ENCODE measurements at places on chromosomes 12 and 14.

GRCh38 chr14:51884086-51884927, 23.9 kb downstream of the GNG2 start:
- DNase-seq, result peak; percentile 47

- no peak for DNase-seq
These were observed 52.1 kb upstream of the PPFIA2 start for GRCh38 chr12:81811061-81811777.

DNA sequence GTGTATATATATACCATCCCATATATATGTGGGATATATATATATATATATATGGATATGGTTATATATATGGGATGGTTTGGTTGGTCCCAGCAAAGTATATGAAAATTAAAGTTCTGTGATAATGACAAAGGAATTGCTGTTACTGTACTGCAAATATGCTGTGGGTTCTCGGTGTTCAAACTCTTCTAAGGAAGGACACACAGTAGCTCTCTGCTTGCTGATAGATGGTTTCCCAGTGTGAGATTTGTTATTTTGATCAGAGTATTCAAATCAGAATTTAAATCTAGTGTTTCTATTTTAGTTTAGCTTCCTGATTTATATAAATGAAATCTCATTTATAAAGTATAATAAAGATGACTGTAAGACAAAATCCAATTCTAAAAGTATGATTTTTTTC, 19.7 kb downstream of the SLC35E3 start:
- no peak for DNase-seq

DNA sequence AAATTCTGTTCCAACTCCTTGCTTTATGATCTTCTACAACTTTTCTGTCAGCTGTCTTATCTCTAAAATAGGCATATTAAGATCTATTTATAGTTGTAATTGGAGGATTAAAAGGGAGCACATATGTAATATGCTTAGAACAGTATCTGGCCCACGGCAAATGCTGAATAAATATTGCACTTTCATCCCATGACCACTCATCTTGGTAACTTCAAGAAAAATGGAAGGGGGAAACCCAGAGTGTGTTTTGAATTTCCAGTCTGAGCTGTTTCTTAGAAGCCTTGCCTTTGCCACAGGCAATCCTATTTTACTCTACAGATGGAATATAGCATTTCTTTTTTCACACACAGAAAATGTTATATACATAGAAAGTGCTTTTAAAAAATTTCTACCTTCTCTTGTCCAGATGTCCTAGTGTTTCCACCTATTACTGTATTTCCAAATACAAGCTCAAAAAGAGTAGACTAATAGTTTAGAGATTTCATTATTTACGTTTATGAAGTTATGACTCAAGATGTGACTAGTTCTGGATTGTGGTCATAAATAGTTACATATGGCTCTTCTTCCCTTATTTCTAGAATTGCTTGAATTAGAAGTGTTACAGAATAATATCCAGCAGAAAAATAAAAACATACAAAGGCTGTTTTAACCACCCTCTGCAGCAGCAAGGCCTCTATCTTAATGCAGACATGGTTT, 6.2 kb upstream of the STXBP6 start:
- DNase-seq, result no peak

GRCh38 chr12:54018468-54018984, 9.7 kb upstream of the HOXC6 start:
- DNase-seq, result peak; percentile 75

DNA sequence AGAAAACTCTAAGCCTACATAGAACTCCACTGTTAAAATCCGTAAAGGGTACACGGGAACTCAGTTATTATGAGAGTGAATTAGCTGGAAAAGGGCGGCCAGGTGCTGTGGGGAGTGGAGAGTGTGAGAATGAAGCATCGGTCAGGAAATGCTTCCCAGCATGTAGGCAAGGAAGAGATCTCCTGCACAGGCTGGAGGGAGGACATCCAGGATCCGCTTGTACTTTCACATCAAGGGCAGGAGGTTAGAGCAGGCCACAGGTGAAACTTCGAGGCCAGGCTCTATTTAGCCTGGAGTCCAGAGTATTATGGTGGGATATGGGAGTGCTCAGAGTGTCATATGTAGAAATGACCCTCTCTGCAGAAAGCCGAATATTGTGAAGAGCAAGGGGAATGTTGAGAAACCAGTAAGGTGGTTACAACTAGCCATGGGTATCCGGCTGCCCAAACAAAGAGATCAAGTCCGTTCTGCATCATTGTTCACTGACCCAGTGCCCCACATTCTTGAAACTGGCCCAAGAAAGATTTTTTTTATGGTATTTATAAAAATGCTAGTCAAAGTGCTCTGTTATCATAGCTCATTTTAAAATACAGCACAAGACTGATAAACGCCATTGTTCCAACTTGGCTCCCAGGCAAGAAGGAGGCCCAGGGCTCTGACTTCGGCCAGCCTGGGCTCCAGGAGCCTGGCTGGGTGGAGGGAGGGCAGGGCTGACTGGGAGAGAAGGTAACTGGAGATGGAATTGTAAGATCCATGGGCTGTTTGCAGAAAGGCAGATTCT, 79.4 kb upstream of the HIF1A start:
- DNase-seq, result peak; percentile 52

DNA sequence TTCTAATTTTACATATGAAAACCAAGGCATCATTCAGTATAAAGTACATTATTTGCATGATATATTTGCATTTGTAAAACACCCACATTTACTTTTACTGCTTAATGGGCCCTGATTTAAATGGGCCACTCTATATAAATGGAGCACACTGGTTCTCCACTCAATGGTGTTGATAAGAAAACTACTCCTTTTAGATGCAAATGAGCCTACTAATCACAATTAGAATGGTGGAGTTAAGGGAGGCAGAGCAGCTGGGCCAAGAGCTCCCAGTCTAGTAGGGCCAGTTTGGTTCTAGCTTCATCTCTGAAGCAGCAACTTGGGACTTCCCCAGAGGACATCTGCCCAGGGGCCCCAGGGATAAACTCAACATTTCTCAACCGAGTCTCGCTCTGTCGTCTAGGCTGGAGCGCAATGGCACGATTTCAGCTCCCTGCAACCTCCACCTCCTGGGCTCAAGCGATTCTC, 120.7 kb downstream of the FOXN3 start:
- DNase-seq, result no peak

- no peak for DNase-seq
These were observed 212.5 kb upstream of the RTL1 start for GRCh38 chr14:101116065-101116464.

GRCh38 chr12:72272731-72273498, 745 bp downstream of the TRHDE start:
- no peak for DNase-seq

DNA sequence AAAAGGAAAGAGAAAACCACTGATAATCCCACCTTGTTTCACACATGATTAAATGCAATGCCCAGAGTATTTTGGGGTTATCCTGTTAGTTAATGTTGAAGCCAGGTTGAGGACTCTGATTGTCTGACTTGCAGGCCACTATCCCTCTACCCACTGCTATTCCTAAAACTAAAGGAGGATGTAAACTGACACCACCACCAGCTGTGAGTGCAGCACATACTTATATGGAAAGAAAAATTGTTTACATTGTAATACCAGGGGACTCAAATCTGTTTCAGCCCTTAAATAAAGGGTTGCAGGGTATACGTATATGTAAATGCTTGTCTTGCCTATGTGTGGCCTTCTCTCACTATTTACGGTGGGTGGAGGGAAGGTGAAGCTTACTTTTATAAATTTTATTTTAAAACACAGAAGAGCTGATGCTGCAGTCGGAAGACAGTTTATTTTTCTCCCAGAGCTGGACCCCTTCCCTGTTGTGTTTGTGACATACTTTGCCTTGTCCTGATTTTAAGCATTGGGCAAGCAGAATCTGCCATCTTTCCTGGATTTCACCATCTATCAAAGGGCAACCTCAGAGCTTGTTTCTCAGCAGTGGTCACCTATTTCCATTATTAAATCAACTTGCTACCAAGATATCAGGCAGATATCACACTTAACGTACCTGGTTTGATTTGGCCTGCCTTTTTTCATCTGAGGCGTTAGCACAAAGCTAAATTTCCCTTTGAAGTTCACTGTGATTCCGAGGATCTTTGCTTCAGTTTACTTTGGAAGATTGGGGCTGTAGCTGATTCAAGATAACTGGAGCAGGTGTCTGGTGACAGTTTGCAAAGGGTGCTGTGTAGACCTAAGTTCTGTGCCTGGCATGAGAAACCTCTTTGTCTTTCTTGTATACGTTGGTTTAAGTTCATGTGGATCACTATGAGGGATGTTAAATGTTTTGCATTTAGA, 25.2 kb downstream of the DAAM1 start:
- DNase-seq, result peak; percentile 11

GRCh38 chr14:31990183-31990857, 86.8 kb upstream of the ARHGAP5 start:
- DNase-seq, result no peak

DNA sequence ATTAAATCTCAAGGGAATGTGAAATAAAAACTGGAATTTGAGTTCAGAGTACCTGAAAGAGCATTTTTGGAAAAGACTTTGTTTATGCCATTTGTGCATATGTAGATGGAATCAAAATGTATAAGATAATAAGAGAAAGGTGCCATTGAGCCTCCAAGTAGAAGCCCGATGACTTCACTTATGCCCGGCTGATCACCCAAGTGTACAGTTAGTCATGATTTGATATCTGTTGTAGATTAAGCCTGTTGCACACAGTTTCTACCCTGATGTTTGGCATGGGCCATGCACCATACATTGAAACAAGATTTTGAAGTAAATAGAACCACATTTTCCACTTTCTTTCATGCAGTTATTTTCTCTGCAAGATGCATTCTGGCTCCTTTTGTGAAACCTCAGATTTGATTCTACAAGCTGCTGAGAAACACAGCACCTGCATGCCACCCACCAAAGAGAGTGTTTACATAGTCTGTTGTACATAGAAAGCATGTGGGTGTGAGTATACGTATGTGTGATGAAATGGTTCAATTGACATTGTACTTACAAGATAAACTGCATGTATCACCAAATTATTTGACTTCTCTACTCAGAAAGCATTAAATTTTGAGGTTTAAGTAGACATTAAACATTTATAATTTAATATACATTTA, 772.5 kb downstream of the DIO2 start:
- no peak for DNase-seq

GRCh38 chr14:58898655-58899316, 261.0 kb downstream of the DACT1 start:
- DNase-seq, result peak; percentile 67

- no peak for DNase-seq
These were observed 11.1 kb upstream of the RTL1 start for GRCh38 chr14:100914597-100915021.

DNA sequence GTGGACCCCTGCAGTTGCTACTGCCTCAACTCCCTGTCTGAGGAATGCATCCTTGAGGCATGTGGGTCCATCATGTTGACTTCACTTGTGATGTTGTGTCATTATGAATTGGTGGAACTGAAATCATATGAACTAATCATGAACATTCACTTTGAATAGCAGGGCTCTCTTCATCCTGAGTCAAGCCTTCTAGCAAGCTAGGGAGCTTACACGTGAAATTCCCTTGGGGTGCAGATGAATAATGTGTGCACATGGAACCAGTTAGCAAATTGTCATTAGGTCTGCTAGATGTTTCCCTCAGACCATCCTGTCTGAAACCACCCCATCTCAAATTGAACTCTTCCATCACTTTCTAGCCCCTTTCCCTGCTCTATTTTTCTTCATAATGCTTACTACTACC, 3.6 kb downstream of the COQ6 start:
- no peak for DNase-seq

- DNase-seq, result no peak
These were observed 47.4 kb downstream of the NIN start for GRCh38 chr14:50783563-50783962.

DNA sequence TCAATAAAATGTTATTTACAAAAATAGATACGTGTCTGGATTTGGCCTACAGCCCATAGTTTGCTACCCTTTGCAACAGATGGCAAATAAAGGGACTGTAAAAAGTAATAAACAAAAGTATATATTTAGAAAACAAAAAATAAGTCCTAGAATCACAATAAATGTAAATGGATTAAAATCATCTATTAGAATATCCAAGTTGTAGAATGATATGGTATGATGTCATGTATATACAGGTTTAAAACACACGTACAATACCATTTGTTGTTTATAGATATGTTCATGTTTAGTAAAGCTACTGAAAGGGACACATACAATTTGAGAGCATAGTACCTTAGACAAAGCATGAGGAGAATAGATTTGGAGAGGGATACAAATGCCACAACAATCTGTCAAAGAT, 219.5 kb downstream of the BCL11B start:
- no peak for DNase-seq

DNA sequence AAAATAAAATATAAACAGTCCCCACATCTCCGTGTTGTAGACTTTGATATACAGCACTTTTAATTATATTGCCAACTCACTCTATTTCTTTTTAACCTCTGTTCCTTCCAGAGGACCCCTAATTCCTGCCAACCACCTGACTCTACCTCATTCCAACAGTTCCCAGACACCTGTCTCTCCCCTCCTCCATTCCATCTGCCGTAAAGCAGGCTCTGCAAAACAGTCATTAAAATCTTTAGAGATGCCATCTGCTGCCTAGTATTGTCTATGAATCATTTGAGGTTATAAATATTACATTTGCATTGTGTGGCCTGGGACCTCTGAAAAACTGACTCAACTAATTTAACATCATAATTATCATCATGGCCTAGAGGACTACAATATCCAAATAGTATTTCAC, 148.8 kb upstream of the DCN start:
- peak; percentile 77 for DNase-seq

GRCh38 chr12:125330645-125331341, 265.6 kb downstream of the AACS start:
- DNase-seq, result peak; percentile 44

DNA sequence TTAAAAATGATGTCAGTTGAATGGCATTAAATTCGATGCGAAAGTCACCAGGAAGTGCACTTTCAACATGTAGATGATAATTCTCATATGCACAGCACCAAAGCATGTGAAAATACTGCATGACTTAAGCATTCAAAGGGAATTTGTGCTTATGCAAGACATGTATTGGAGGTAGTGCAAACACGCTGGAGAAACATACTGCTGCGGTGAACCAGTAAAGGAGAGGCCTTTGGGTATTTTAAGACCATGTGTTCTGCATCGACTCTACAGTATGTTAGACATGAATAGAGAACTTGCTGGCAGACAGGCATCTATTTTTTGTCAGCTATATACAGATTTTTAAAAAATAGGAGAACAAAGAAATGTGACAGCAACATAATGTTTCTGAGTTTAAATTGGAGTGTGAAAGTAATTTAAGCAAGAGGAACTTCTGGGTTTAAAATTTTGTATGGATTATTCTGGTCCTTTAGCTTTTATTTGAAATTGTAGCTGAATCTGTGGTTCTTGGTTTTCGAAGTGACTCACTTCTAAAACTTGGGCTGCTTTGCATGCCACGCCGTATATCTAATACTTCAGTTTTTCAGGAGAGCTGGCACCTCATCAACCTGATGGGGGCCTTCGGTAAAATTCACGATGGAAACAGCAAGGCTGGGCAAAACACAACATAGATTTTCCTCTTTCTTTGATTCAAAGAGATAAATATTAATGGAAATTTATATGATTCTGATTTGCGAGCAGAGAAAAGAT, 408.7 kb downstream of the APAF1 start:
- DNase-seq, result no peak
